ENCODE measurements at places on chromosomes 1 and 21.
A peak's percentile ranks its signal among the peaks of the same experiment; 100 is the strongest.

- no peak for DNase-seq
These were observed 38.7 kb downstream of the GPR137B start for GRCh38 chr1:236181059-236181458.

- no peak for DNase-seq
These were observed 116.6 kb downstream of the HS2ST1 start for GRCh38 chr1:87030740-87031690.

DNA sequence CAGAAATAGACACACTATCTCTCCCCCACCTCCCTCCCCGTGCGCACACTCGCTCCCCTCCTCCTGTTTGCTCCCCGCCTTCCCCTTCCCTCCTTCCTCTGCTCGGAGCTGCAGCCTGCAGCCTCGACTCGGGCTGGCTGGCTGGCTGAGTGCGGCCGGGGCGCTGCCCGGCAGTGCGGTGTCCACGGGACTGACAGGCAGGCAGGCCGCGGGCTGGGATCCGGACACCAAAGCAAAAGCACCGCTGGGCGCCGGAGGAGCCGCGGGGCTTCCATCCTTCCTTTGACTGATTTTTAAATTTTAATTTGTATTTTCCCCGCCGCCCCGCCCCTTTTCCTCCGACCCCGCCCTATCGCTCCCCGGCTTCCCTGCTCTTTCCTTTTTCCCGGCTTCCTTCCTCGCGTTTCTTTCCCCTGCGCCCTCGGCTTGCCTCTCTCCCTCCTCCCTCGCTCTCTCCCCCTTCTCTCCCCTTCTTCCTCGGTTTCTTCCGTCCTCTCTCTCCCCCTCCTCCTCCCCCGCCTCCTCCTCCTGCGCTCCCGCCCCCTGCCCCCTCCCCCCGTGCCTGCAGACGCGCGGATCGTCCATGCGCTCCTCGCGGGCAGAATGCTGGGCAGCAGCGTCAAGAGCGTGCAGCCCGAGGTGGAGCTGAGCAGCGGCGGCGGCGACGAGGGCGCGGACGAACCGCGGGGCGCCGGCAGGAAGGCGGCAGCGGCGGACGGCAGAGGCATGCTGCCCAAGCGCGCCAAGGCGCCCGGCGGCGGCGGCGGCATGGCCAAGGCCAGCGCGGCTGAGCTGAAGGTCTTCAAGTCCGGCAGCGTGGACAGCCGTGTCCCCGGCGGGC is 109.4 kb downstream of the NAV1 start:
- peak; percentile 85 for DNase-seq

DNA sequence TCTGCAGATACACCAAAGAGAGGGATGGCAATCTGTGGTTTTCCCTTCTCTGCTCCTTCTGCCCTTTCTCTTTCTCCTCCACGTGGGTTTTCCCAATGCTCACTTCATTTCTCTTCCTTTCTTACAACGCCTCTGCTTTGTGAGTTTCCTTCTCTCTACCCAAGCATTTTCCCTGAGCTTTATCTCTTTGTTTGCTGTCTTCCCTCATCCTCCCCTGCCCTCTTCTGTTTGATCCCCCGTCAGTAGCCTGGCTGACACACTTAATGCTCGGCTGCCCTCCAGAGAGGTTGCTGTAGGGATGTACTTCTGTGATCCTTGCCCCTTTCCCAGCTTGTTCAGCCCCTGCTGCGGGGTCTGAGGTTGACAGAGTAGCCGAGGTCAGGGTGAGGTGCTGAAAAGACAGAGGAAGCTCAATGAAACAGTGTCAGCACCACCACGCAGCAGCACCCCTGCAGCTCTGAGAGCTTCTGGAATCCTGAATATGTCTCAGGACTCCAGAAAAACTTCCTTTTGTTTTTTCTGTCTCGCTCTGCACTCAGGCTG is 6.0 kb downstream of the EDARADD start:
- no peak for DNase-seq

- no peak for DNase-seq
These were observed 34.8 kb downstream of the C1orf198 start for GRCh38 chr1:230833511-230833910.

GRCh38 chr1:228958121-228958520 is 222.8 kb downstream of the RHOU start:
- no peak for DNase-seq

GRCh38 chr1:67832737-67833601 is at the start of gene GNG12:
Gene GNG12, minus strand, starts transcription at chr1:67833467. Its CDS starts 125,781 bp downstream, at chr1:67707686.
- peak; percentile 80 for DNase-seq

- peak; percentile 23 for DNase-seq
These were observed 76.0 kb downstream of the STUM start for GRCh38 chr1:226624526-226624925.

DNA sequence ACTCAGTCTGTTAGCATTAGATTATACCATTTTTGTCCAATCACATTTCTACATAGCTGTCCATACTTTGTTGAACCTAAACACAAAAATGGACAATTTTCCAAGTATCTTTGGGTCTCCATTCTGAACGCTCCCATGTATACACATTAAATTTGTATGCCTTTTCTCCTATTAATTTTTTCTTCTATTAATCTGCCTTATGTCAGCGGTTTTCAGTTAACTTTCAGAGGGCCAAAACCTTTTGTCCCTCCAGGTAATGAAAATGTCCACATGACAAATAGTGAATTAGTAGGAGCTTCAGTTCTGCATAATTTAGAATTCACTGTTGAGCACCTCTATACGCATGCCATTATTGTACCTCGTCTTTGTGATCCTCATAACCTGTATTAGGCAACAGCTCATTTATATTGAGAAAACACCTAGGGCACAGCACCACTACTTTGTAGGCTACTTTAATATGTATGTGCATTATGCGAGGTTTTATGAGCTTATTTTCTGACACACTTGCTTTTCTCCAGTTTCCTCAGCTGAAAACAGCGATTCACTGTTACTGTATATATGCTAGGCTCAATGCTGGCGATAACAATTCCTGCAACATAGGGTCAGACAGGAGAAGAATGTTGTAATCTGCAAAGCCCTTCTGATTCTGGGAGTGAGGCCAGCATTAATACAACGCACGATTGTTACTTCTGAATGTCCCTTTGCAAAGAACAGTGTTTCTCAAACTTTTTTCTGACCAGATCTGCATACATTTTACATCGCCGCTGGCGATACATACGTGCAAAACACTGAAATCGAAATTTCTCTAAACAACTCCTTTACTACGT is 1.1 kb upstream of the ABCD3 start:
- peak; percentile 82 for DNase-seq

- peak; percentile 30 for DNase-seq
These were observed 24.4 kb downstream of the TBX15 start for GRCh38 chr1:118963456-118964430.

- DNase-seq = no peak
These were observed 270.2 kb downstream of the TBX15 start for GRCh38 chr1:118717893-118718292.

DNA sequence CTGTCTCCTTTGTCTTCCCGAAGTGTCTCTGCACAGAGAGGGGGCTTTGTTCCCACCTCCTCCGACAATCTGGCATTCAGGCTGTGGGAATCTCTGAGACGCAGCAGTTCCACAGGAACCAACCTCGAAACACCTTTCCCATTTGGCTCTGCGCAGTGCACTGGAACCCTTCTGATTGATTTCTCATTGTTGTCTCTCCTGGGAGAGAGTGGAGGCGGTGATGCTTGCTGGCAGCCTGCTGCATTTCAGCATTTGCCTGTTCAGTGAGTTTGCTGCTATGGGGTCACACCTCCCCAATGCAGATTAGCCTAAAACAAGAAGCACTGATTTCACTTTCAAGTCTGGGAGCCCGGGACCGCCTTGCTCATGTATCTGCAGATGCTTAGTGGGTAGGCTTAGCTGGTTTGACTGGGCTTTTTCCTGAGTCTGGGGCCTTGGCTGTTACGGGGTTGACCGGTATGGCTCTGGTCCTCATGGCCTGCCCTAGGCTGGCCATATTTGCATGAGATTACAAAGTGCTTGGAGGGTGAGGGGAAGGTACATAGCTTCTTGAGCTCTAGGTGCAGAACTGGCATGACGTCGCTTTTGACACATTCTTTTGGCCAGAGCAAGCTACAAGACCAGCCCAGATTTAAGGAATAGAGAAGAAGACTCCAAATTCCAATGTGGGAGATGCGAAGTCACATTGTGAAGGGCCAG is 695.3 kb downstream of the PTPRU start:
- no peak for DNase-seq

GRCh38 chr1:165402517-165403111 is 42.3 kb downstream of the RXRG start:
- DNase-seq = no peak

- DNase-seq = peak; percentile 83
These were observed 22.6 kb upstream of the UAP1 start for GRCh38 chr1:162538815-162539431.

DNA sequence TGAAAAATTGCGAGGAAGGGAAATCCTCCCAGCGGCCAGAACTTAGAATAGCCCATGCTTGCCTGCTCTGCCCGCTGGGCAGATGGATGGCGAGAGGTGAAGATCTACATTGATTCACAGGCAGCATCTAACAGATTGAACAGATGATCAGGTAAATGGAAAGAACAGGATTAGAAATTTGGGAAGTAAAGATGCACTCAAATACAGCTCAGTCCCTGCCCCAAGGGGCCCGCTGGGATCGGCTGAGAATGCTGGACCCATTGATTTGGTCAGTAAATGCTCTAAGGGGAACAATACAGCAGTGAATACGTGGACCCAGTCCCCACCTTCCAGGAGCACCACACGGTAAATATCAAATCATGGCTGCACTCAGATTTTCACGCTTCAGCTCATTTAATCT is 248.2 kb downstream of the MATN1 start:
- DNase-seq = no peak

GRCh38 chr1:234660536-234661316 is 50.7 kb upstream of the IRF2BP2 start:
- DNase-seq = no peak

DNA sequence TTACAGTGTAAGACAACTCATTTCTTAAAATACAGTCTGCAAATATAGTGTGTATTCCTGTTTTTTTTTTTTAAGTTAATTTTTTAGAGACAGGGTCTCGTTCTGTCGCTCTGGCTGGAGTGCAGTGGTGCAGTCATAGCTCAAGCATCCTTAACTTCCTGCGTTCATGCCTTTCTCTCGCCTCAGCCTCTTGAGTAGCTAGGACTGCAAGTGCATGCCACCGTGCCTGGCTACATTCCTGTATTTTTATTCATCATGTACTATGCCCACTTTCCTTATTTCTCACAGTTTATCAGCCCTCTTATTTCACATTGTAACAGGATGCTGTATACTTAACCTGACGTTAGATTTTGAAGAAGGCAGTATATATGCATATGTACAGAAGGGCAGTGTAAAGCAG is 26.7 kb downstream of the MIER1 start:
- peak; percentile 95 for DNase-seq

DNA sequence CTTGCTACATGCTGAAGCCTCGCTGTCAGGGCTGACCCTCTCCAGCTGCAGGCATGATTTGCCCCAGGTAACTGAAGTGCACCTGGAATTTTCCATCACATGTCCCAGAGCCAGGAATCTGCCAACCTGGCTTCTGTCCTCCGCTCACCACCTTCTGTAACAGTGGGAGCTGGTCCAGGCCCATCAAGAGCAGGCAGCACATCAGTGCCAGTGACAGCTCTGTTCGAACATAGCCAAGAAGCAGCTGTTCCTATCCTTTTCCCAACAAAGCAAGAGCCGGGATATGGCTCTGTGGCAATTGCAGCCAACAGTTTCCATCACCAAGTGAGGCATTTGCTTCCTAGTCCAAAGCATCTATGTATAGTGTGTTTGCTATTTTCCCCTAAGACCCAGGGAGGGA is 42.2 kb upstream of the KANK4 start:
- no peak for DNase-seq

DNA sequence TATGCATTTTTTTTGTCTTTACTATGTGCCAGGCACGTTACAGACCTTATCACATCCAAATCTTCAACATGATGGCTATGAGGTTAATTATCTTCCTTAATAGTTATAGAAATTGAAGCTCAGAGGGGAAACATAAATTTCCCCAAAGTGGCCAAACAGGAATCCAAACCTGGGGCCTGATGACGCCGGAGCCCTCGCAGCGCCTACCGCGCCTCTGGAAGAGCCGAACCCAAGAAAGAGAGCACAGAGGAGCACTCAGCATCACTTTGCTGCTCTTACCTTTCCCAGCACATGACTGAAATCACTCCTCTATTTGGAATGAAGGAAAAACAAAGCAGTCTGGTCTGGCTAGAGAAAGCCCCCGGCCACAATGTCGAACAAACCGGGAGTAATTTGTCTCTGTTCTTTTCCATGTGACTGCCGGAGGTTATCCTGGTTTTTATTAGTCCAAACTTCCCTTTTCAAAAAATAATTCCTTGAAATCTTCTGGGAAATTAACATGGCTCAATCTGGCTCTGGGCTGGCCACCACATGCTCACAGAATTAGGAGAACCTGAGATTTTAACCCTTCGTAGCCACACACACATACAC is 195.5 kb downstream of the ADSS2 start:
- no peak for DNase-seq

DNA sequence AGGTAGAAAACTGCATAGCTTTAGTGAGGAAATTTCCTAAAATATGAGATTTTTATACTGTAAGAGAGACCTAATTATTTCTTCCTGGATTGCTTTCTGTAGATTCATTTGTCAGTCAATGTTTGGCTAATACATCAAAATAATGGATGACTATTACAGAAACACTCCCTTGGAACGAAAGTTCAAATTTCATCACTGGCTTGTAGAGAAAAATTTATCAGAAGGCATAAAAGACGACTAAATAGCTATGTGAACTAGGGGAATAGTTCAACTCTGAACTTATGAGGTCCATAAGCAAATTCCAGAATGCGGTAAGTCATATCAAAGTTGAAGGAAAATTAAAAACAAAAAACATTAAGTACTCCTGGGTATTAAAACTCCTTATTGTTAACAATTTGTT is 36.0 kb downstream of the WNT2B start:
- DNase-seq = peak; percentile 66

DNA sequence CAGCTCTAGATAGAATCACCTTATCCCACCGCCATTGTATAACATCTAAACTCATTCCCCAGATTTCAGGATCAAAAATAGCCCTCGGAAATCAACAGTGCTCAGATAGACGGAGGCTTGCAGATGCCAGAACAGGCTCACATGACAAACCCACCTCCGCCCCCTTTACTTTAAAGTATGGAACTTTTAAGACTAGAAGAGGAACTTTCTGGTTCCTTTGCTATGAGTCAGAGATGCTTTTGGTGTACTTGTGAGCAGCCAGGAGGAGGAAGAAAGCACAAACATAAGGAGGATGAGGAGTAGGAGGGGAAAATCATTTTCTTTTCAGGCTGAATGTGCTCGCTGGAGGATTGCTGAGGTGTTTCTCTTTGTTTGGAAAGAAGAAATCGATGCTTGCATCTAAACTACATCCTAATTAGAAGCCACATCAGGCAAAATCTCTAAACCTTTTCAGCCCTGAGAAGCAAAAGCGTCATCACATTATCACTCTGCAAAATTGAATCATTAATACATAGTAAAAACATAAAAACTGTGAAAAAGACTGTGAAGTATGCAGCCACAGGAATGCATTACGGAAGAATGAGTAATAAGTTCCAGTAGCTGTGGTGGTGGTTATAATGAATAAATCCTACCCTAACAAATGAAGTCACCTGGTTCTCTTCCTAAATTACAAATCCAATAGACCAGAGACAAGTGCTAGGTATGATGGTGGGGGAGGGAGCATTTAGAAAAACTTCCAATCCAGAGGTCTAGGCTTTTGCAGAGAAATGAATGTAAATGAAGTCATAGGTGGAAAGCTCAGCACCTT is 251.3 kb downstream of the KCNH1 start:
- no peak for DNase-seq
